ENCODE measurements at places on chromosomes 3 and 15. TPM values are rescaled to one million over a fixed set of nuclear protein-coding genes. Genes with fewer than 3 reads are reported as not detected.

DNA sequence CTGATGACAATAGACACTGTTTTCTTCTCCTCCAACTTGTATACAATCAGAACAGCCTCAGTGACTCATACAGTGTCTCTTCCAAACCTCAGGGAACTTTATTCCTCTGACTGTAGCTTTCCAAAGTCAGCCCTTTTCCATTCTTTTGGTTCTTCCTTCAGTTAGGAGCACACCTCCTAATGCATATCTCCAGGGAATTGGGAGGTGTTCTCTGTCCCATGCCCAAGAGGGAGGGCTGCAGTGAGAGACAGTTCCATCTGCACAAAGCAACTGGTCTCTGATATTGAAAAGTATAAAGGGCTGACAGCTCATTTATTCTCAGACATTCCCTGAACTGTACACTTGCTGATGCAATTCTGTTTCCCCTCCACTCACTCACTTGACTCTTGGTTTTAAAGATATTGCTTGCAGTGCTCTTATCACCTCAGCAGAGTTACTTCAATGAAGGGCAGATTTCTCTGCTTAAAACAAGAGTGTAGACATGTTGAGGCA is 337.8 kb upstream of the TBC1D5 start:
- H3K4me3 ChIP-seq, result no peak overlapping the region
- DNase-seq, result peak; percentile 40
- peaks cover 18% of the 10 kb centered on the region for H3K4me1 ChIP-seq
- no peaks in the 10 kb centered on the region for H3K36me3 ChIP-seq
- H3K27ac ChIP-seq, result no peak overlapping the region

GRCh38 chr3:114351822-114352145 is 58.0 kb downstream of the TIGIT start:
- H3K36me3 ChIP-seq, result no peaks in the 10 kb centered on the region

DNA sequence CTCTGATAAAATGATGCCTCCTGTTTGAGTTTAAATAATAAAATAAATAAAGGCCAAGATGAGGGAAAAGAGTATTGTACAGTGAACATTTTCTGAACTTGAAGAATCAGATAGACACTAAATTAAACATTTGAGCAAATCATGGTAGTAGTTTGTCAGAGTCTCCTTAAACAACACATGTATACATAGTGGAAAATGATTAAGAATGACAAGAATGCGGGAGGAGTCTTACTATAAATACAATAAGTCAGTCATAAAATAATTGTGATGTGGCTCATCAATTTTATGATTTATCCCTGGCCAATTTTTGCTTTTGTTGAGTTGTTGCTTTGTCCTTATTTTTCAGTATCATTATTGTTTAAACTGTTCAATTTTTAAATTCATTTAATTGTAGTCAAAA is 158.0 kb upstream of the TMC3 start:
- peaks cover 18% of the 10 kb centered on the region for H3K4me1 ChIP-seq
- H3K27me3 ChIP-seq, result peaks cover 25% of the 10 kb centered on the region
- H3K36me3 ChIP-seq, result no peaks in the 10 kb centered on the region
- H3K27ac ChIP-seq, result no peak overlapping the region

DNA sequence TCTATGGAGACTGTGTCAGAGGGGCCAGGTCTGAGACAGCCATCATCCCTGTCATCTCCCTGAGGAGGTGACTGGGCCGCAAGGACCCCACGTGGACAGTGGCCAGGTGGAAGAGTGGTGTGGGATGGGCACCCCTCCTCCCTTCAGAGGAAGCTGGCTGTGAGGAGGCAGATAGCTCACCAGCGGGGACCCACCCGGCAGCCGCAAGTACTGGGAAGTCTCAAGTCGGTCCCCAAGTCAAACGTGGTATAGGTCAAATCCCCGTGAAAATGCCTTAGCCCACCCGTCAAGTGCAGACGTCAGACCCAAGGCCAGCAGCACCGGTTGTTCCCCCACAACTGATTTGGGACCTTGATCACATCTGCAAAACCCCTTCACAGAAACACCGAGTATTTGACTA is 12.3 kb upstream of the KLF13 start:
- H3K4me1 ChIP-seq, result no peaks in the 10 kb centered on the region
- no peak overlapping the region for H3K4me3 ChIP-seq
- DNase-seq, result no peak
- H3K27me3 ChIP-seq, result peaks cover 14% of the 10 kb centered on the region
- no peak overlapping the region for H3K27ac ChIP-seq

GRCh38 chr15:65525622-65526021 is 4.6 kb upstream of the HACD3 start:
- H3K27me3 ChIP-seq, result no peaks in the 10 kb centered on the region
- DNase-seq, result peak; percentile 64
- H3K4me3 ChIP-seq, result no peak overlapping the region
- no peaks in the 10 kb centered on the region for H3K36me3 ChIP-seq
- no peak overlapping the region for H3K27ac ChIP-seq
- 0 out of 2 replicates have a peak, but pooled peaks cover 10% of the 10 kb centered on the region for H3K4me1 ChIP-seq

DNA sequence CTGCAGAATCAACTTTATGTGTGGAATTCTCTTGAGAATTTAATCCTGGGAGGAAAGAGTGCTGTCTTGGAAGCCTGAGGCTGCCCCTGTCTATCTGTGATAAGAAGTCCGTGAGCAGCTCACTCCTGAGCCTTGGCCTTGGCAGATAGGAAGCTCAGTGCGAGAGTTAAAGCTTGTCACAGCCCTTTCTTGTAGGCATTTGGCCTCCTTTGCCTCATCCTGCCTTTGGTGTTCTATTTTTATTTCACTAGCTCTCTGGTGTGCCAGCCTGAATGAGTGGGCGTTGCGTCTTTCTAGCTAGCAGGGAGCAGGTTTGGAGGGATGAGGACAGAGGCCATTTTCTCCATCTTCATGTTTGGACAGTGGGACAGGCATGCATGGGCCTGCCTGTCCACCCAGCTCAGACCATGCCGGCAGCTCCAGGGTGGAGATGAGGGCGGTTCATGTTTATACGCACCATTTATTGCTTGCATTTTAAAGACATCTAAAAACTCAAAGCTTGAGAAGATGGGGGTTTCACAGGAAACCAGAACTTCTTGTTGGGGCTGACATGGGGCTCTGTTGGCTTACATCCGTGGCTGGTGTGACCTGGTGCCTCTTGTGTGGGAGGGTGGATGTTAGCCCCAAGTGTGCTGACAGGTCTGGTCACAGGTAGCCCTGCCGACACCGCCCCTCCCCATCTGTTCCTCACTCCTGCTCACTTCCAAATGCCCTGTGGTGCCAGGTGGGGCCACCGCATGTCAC is 29.8 kb downstream of the IRAK2 start:
- H3K4me1 ChIP-seq, result peaks cover 81% of the 10 kb centered on the region
- H3K4me3 ChIP-seq, result no peak overlapping the region
- H3K27ac ChIP-seq, result peak overlapping the region; percentile 96
- H3K36me3 ChIP-seq, result no peaks in the 10 kb centered on the region
- no peak for DNase-seq

DNA sequence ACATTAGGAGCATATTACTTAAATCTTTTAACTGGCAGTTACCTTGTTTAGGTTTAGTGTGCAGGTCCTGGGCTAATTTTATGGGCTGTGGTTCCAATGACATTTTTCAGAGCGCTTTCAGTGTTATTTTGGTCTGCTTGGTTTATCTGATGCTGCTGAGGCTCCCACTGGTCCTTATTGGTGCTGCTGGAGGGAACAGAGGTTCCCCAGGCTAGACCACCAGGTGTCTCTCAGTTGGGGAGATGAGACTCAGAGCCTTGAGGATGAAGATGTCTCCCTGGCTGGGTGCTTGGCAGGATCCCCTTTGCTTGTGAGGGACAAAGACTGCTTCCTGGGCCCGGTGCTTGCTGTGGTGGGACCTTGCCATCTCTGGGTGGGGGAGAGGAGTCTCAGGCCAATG is 28.3 kb upstream of the TASOR start:
- H3K27me3 ChIP-seq, result no peaks in the 10 kb centered on the region
- no peak for DNase-seq
- no peaks in the 10 kb centered on the region for H3K36me3 ChIP-seq
- no peak overlapping the region for H3K4me3 ChIP-seq

DNA sequence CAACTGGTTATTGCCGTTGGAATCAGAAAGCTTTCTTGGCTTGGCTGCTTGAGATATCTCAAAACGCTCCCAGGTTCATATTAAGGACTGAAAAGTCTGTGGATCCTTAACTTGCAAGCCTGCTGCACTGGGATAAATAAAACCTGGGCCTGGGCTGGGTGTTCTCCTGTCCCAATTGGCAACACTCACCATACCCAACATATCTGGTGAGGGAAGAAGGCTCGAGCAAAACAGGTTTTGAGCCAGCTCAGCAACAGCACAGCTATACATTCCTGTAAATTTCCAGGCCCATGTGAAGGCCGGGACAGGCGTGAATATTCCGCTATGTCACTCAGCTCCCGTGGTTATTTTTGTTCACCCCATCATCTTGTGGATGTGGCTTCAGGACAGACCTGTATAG is 169.0 kb upstream of the BCL6 start:
- no peaks in the 10 kb centered on the region for H3K27me3 ChIP-seq
- peak overlapping the region; percentile 47 for H3K4me3 ChIP-seq
- DNase-seq, result peak; percentile 89
- H3K4me1 ChIP-seq, result peaks cover 48% of the 10 kb centered on the region
- H3K36me3 ChIP-seq, result no peaks in the 10 kb centered on the region

DNA sequence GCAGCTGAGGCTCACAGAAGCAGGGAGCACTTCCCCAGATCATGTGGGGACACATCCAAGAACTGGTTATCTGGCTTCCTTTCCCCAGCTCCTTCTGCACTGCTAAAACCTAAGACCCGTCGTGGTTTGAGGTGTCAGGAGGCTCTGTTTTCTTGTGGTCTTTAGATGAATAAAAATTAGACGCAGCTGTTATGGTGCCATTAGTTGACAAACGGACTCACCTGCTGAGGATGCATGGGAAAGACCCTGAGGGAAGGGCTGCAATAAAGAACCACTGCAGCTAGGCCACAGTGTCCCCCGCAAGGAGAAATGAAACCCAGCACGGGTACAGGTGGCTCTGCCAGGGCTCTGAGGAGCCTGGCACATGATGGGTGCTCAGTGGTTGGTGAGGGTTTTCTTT is 99.4 kb downstream of the IQSEC1 start:
- H3K27me3 ChIP-seq, result no peaks in the 10 kb centered on the region
- no peak overlapping the region for H3K4me3 ChIP-seq
- no peak for DNase-seq

GRCh38 chr15:97140216-97140615 is 809.7 kb downstream of the NR2F2 start:
- no peak overlapping the region for H3K27ac ChIP-seq
- no peak overlapping the region for H3K4me3 ChIP-seq
- H3K36me3 ChIP-seq, result no peaks in the 10 kb centered on the region
- H3K4me1 ChIP-seq, result no peaks in the 10 kb centered on the region
- no peaks in the 10 kb centered on the region for H3K27me3 ChIP-seq

- H3K4me3 ChIP-seq, result no peak overlapping the region
- H3K27ac ChIP-seq, result no peak overlapping the region
- no peaks in the 10 kb centered on the region for H3K36me3 ChIP-seq
Measured at GRCh38 chr15:54277834-54278233, 299.6 kb downstream of the UNC13C start.

- H3K4me1 ChIP-seq, result no peaks in the 10 kb centered on the region
- DNase-seq, result no peak
- no peak overlapping the region for H3K4me3 ChIP-seq
Measured at GRCh38 chr15:69652293-69652692, 199.7 kb downstream of the RPLP1 start.

- H3K36me3 ChIP-seq, result no peaks in the 10 kb centered on the region
- DNase-seq, result peak; percentile 76
- 0 out of 2 replicates have a peak overlapping the region, but pooled peaks have one; percentile 8 for H3K27ac ChIP-seq
Measured at GRCh38 chr15:63176302-63176701, 13.1 kb upstream of the RAB8B start.

- H3K27ac ChIP-seq, result no peak overlapping the region
- H3K4me3 ChIP-seq, result no peak overlapping the region
- no peaks in the 10 kb centered on the region for H3K27me3 ChIP-seq
- no peaks in the 10 kb centered on the region for H3K36me3 ChIP-seq
- peaks cover 11% of the 10 kb centered on the region for H3K4me1 ChIP-seq
Measured at GRCh38 chr15:72033285-72033684, 84.7 kb downstream of the MYO9A start.

DNA sequence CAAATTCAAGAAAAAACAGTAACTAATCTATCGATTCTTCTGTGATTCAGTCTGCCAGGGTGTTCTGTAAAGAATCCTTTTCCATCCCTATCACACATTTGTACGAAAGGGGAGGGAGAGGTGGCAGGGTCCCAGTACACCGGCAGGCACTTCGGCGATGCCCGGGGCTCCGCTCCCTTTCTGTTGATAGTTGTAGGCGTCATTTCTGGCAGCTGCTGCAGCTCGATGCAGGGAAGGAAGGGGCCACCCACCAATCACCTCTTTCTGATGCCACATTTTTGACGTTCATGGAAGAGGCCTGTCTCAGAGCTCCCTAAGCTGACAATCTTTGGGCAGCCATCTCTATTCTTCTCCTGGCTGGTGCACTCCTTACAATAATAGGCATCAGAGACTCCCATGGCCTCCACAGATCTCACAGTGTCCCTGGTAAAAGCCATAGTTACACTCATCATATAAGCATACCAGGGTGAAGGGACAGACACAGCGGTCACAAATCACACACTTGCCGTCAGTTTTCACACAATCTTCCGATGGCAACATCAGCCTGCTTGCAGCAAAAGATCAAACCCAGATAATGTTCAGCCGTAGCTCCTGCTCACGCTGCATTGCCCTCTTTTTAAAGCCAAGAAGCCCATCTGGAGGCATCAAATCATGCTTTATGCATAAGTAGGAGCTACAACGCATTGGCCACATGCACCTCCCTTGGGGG is 60.8 kb upstream of the ZBTB38 start:
- H3K27ac ChIP-seq, result no peak overlapping the region
- H3K27me3 ChIP-seq, result no peaks in the 10 kb centered on the region
- no peak overlapping the region for H3K4me3 ChIP-seq
- no peaks in the 10 kb centered on the region for H3K36me3 ChIP-seq

The COL8A1 gene
- total RNA-seq, result 3.8 TPM

The ACY1 gene
- 71.3 TPM for total RNA-seq

The HRH1 gene
- 7.5 TPM for total RNA-seq

The FAM3D gene
- total RNA-seq, result not detected

The SEMA3G gene
- 0.77 TPM for total RNA-seq
